ENCODE measurements at places on chromosomes 1 and 21.

DNA sequence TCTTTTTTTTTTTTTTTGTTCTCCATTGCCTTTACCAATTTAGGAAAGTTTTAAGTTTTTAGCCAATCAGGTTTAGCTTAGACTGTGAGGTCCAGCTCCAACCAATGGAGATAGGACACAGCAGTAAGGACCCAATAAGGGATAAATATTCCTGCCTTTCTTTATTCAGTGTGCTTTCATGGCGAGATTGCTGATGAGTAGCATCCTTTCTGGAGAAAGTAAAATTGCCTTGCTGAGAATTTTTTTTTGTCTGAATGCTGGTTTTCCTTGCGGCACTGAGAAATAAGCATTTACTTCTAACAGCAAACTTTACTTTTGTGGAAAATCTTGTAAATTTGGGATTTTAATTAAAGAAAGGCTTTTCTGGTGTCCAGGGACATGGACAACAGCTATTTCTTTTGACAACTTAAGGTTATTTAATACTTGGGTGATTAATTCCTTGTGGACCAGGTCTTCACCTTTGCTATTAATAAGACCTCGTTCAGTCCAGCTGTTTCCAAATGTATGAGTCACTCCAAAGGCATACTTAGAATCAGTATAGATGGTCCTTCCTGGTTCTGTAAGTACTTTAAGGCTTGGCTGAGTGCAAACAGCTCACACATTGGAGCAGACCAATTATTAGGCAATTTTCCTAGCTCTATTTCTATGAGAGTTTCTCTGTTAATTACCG is 54.1 kb downstream of the SERINC2 start:
- no peak for DNase-seq

GRCh38 chr1:193222056-193222615 is 35.7 kb upstream of the B3GALT2 start:
- DNase-seq = no peak

- DNase-seq = no peak
Observed at GRCh38 chr1:114088392-114089299, 65.0 kb downstream of the SYT6 start.

GRCh38 chr1:56573311-56573710 is 6.1 kb downstream of the PLPP3 start:
- no peak for DNase-seq

GRCh38 chr1:199124351-199124750 is 485.5 kb downstream of the PTPRC start:
- no peak for DNase-seq

GRCh38 chr1:175493321-175494010 is 249.9 kb downstream of the TNR start:
- no peak for DNase-seq

GRCh38 chr1:226986496-226987178 is 46.5 kb downstream of the COQ8A start:
- DNase-seq = no peak

- DNase-seq = no peak
Observed at GRCh38 chr1:20358761-20359263, 68.1 kb downstream of the VWA5B1 start.

- DNase-seq = no peak
Observed at GRCh38 chr1:220698607-220699016, 8.4 kb downstream of the C1orf115 start.

DNA sequence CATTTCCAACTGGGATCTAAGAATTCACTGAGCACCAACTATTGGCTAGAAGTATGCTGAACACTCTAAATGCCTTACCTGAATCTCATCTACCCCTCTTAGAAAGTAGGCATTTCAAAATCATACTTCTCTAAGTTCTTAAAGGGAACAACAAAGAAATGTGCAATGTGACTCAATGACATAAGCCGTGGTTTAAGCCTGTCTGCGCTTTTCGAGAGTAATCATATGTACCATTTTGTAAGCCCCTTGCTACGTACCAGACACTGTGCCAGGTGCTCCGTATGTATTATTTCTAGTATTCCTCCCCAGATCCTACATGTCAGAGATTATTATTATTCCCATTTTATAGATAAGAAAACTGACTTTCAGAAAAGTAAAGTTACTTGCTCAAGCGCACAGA is 454.2 kb downstream of the SETD4 start:
- no peak for DNase-seq

DNA sequence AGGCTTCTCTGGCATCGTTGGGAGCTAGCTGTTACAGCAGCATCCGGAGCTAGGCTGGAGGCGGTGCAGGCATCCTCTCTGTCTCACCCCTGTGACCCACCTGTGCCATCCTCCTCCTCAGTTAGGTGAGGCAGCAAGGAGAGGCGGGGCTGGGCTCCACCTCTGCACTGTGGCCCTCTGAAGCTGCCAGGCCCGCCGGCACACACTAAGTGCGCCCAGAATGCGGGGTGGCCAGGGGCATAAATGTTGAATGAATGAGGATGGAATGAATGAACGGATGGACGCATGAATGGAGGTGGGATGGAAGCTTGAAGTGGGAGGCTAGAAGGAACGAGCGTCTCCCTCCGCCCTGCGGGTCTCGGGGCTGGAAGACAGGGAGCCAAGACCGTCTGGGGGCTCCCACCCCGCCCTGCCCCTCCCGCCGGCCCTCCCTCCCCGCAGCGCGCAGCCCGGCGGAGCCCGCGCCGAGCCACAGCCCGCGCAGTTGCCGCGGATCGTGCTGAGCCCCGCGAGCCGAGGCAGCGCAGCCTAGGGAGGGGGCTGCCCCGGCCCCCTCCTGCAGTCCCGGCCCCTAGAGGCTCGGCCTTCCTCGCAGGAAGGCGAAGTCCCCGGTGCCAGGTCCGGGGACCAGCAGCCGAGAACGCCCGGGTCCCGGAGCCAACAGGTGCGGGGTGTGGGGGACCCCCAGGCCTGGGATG is at the start of gene HCRTR1:
Gene HCRTR1, plus strand, starts transcription at position 472 of the 698 bp plus-strand sequence. CDS start 1,504 bp downstream, outside the sequence.
- DNase-seq = no peak

- no peak for DNase-seq
Observed at GRCh38 chr21:27885296-27885711, 918.4 kb upstream of the ADAMTS5 start.

DNA sequence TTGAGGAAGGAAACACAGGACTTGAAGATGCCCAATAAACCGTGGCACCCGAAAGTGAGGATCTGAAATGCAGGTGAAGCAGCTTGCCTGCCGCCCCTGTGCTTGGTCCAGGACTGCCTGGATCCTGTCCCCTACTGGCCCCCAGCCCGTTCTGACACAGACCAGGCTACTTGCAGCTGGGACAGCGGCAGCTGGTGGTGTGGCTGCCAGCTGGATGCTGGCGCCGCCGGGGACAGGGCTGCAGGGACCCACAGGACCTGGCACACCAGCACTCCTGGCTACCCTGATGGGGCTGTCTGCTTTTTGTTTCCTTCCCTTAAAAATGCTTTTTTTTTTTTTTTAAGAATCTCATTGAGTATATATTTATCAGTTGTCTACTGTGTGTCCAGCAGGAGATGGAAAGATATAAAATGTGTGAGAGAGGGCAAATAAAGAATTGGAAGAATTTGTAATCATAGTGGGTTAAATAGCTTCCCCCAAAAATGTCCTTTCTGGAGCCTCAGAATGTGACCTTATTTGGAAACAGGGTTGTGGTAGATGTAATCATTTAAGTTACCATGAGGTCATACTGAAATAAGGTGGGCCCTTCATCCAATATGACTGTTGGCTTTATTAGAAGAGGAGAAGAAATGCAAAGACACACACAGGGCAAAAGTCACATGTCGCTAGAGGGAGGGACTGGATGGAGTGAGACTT is 165.6 kb downstream of the DSCAM start:
- no peak for DNase-seq

- DNase-seq = no peak
Observed at GRCh38 chr1:219120624-219121544, 52.8 kb upstream of the LYPLAL1 start.

DNA sequence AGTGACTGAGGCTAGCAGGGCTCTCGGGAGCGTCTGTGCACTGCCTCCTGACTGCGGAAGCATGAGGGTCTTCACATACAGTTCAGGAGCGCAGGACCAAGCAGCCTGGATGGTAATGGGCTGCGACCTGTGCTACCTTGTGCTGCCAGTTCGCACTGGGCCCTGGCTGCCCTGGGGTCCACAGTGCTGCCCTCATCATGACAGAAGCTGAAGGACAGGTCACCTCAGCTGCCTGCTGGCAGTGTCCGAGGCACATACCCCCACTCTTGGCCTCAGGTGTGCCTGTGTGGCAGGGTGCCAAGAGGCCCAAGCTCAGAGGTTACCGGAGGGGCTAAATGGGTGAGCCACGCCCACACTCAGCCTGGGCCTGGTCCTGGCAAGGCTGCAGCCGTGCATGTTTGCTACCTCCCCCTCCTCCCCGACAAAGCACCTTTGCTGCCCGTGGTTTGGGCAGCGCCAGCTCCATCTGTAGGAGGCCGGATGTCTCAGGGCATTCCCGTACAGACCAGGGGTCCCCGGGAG is 4.4 kb downstream of the JMJD4 start:
- DNase-seq = no peak

DNA sequence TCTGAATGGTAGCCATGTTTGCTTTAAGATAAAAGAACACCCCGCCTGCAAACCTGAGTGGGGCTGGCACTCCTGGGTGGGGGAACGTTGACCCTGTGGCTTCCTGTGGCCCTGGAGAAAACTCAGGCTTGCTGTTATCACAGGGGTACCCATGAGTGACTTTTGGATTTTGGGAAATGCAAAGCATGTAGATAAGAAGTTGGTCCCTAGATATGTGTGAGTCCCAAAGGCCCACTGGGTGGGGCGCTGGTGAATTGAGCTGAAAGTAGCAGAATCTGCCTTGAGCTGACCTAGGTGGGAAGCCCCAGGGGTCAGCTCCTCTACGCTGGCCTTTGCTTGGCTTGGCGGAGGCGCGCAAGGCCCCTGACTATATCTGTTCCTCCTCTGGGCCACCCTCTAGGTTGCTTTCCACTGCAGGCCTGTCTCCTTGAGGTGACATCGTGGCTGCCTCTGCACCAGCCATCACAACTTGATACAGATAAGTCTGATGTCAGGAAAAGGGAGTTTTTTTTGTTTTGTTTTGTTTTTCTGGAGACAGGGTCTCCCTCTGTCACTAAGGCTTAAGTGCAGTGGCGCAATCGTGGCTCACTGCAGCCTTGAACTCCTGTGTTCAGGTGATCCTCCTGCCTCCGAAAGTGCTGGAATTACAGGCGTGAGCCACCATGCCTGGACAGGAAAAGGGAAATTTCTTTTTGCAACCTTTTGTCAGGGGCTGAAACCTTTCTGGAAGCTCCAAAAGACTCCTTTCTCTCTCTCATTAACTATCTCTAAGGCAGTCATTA is 72.2 kb downstream of the AGPAT3 start:
- no peak for DNase-seq

GRCh38 chr21:28229814-28230213 is 762.9 kb downstream of the LTN1 start:
- no peak for DNase-seq

GRCh38 chr1:112850034-112850757 is 105.8 kb downstream of the SLC16A1 start:
- DNase-seq = no peak

- DNase-seq = no peak
Observed at GRCh38 chr1:29280409-29281131, 44.2 kb downstream of the PTPRU start.

GRCh38 chr21:45078877-45079281 is 4.5 kb downstream of the ADARB1 start:
- no peak for DNase-seq

DNA sequence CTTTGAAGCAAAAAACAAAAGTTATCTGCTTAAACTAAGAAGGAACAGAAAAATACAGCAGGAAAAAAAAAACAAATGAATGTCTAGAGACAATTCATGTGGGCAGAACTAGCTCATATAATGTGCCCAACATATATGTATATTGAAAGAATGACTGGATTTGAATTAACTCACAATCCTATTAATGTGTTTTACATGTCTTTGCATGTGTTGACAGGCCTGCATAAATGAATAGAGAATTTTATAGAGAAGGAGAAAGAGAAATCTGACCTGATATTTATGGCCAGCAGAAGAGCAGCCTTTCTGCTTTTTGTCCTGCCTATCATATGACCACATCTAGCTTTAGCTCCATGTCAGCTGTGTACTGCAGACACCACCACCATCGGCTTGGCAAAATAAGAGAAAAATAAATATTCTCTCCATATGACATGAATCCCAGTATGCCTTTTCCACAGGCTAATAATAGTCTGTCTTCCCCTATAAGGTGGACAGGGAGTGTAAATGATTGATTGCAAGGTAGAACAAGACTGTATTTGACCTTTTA is 171.5 kb upstream of the PALMD start:
- DNase-seq = no peak

DNA sequence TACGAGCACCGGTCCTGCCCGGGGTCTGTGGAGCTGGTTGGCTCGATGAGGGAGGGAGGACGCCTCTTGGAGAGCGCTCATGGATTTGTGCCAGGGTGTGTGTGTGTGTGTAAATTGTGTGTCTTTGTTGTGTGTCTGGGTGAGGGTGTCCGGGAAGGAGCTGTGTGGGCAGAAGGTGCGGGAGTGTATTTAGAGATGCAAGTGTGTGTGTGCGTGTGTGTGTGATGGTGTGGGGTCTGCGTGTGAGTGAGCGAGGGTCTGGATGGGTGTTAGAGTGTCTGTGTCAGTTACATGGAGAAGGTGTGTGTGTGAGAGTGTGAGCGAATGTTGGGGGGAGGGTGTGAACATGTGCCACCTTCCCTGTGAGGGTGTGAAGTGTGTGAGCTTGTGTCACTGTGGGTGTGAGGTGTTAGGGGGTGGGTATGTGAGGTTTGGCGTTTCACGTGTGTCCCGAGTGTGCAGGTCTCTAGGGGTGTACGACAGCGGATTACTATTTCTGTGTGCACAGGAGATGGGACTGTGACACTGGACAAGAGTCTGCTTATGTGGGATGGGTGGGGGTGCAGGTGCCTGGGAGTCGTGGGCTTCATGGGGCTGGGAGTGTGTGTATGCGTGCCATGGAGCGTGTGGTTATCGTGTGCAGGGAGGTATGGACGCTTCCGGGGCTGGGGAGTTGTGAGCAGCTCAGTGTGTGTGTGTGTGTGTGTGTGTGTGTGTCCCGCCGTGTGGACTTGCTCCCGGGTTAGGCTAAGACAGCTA is 880 bp downstream of the IGSF21 start:
- no peak for DNase-seq

DNA sequence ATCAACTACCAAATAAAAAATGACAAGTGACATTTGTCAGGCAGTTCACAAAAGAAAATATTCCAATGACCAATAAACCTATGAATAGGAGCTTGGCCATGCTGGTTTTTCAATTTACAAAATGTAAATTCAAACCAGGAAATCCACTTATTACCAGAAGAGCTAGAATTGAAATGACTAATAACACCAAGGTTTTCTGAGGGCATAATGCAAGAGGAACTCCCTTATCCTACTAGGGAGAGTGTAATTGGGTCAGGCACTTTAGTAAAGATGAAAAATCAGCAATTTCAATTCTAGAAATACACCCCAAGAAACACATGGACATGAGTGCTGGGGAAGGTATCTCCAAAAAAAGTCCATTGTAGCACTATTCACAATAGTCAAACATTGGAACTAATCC is 16.7 kb upstream of the TIAM1 start:
- no peak for DNase-seq
